ENCODE measurements at places on chromosomes 5 and 9.

- DNase-seq = no peak
Measured at GRCh38 chr5:29370248-29370647, 1823.2 kb upstream of the CDH6 start.

DNA sequence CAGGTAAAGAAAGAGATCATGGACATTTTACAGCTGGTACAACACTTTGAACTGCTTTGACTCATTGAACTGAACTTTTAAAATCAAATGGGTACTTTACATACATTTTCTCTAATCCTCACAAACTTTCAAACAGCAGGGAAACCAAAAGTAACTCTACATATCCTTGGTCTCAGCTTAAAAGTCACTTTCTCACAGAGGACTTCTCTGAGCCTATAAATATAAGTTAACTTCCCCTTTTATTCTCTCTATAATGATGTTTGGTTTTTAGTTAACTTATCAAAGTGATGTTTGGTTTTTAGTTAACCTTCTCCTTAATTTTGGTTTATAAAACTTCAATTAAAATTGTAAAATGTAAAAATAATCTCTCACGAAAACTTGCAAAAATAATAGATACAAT, 209.8 kb downstream of the MCTP1 start:
- no peak for DNase-seq

DNA sequence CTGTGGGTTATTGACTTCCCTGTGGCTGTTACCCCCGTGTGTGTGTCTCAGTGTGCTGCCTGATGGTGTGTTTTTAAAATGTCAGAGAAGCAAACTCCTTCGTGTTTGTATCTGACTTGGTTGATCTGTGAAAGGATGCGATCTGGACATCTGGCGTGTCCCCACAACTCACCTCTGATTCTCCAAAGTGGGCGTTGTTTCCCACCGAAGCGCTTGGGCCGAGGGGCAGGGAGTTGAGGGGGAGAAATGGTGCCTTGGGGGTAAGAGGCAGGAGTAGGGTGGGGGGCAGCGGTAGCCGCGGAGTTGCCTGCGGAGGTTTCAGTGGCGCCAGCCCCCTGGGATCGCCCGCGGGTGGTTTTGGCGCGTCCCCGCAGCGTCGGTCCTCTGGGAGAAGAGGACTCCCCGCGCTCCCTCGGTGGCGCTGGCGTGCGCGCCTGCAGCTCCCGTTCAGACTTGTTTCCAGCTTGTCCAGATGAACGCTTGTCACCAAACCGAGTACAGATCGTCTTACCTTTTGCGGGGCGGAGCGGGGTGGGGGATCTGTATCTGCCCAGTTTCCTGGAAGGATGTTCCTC, 1.1 kb downstream of the MAST4 start:
- DNase-seq = peak; percentile 67

- DNase-seq = no peak
Measured at GRCh38 chr9:94150890-94151650, 66.8 kb downstream of the PTPDC1 start.
